Foreskin melanocyte (primary cell): ENCODE measurements at places on chromosomes 2 and 18.

DNA sequence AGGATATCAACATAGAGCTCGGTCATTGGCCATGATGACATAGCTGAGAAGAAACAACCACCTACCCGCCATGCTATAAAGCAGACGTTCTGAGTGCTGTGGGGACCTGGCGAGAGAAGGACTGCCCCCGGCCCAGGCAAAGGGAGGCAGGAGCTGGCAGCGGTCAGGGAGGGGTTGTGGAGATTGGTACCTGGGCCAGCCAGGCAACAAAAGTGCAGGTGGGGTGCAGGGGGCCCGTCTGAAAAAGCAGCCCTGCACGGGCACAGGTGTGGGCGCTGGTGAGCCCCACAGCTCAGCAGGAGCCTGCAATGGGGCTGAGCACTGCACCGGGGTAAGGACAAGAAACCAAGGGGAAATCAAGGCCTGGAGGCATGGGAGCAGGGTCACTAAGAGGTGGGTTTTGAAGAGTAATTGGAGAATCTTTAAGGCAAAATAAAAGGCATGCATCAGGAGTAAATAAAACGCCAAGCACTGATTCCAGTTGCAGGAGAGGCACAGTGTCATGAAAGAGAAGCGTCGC is 464.0 kb downstream of the EIPR1 start:
- no peak for DNase-seq

- no peak for DNase-seq
These were observed 371.1 kb upstream of the ID2 start for GRCh38 chr2:8310557-8311455.

DNA sequence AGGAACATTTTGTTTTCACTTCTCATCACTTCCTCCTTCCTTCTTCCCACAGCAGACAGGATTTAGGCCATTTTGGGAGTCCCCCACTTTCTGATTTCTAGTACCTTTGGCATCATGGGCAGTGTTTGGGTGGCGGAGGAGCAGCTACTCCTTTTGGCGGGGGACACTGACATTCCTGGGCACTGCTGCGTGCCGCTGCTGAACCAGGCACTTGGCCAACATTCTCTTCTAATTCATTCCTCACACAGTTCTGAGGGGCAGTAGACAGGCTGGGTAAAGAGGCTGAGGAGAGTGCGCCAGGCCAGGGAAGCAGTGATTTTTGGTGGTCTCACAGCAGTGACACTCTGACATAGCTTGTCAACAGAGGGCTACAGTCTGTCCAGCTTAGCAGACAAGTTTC is 270.2 kb downstream of the LOXHD1 start:
- DNase-seq: no peak

GRCh38 chr18:31798399-31798798 is 37.7 kb upstream of the SLC25A52 start:
- DNase-seq: no peak

GRCh38 chr2:236813766-236814165 is 244.1 kb downstream of the ACKR3 start:
- no peak for DNase-seq

DNA sequence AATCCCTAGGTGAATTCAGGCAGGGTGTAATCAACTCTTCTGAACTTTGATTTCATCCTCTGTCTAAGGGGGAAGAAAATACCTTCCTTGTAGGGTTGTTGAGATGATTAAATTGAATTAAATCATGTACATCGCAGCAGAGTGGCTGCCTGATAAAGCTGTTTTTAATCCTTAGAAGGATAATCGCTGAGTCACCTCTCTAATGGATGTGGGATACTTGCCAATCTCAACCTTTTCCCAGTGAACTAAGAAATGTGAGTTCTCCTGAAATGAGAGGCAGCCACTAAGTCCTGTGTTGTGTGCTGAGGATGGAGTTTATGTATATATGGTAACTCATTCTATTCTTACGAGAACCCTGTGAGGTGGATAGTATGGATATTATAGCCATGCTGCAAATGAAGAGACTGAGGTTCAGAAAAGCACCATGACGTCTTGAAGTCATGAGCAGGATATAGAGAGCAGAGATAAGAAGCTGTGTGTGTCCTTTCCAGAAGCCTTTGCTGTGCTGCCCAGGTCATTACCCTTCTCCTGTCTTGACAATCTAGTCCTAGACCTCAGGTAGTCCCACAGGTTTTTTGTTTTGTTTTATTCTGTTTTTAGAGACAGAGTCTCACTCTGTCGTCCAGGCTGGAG is 93.3 kb downstream of the HNRNPLL start:
- DNase-seq: no peak

DNA sequence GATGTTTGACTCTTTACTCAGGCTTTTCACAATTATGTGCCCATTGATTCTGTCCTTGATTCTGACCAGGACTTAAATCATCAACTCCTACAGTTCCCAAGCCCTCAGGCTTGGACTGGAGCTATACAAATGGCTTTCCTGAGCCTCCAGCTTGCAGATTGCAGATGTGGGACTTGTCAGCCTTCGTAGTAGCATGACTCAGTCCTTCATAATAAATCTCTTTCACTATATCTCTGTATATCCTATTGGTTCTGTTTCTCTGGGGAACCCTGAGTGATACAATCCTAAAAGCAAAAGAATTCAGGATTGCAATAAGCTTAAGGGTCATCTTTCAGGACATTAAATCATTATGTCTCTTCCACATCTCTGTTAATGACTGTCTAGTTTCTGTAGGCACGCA is 356.6 kb downstream of the RIT2 start:
- DNase-seq: peak; percentile 1

GRCh38 chr2:198698230-198698629 is 759.5 kb downstream of the SATB2 start:
- no peak for DNase-seq

DNA sequence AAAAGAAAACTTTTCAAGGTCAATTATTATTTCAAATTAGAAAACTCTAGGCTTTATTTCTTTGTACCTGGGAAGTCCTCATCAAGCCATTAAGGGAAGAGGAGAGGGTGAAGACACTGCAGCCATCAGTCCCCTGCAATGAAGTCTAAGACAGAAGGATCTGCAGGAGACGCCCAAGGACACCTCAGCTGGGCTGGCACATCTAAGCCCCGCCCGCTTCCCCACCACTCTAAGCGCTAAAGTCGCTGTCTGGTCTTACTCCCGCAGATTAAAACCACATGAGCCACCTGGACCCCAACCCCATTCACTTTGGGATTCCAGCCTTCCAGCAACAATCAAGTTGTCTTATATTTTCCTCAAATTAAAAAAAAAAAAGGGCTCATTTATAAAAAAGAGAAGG is 104.4 kb downstream of the AFF3 start:
- no peak for DNase-seq

DNA sequence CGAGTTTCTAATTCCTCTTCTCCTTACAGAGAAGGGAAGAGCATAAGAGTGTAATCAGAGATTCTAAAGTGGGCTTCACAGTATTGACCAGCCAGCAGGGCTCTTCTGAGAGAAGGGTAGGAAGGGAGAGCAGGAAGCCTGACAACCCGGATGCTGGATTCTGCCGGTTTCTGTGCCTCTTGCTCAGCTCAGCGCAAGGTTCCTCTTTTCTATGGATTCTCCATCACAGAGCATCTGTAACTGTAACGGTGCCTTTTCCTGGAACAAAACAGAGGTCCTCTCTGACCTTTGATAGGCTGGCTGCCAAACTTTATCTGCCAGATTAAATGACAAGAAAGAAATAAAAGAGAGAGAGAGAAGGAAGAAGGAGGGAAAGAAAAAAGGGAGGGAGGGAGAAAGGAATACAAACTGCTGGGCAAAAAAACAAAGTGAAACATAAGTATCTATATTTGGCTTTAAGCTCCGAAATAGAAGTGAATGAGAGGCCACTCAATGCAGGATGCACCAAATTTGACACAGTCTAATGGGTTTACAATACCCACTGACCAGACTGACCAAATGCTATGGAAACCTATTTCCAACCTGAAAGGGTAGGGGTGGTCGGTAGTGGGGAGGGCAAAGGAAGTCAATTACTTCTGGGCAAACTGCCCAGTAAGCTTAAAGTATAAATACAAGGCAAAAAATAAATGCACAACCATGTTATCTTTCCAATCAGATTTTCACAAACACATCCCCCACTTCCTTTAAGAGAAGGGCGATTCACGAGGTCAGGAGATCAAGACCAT is 59.2 kb downstream of the PIEZO2 start:
- DNase-seq: no peak

DNA sequence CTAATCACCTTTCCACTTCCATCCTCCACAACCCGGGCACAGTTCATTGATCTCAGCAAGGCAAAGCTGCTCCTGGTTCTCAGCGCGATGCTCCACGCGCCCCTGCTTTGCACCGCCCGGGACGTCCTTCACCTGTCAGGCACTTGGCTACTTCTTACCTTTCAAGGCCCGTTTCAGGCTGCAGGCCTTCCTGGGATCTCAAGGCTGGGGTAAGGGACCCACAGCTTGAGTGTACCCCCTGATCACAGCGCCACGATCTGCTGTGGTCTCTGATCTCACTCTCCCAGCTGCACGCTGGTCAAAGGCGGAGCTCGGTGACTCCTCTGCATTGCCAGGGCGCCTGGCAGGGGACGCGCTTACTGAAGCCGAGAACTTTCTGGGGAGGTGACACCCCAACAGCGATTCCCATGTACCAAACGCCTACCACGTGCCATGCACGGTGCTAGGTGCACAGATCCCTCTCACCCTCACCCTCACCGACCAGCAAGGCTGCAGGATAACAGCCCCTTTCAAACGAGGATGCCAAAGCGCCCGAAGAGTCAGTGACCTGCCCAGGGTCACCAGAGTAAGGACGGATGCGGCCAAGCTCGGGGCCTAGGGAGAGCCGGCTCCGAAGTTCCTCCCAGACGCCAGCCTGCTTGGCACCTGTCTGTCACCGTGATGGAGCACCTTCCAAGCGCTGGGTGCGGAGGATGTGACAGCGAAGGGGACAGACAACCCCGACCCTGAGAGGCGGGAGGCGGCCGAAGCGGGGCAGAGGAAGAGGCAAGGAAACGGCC is 818 bp downstream of the ITGB1BP1 start:
- no peak for DNase-seq

GRCh38 chr2:13046557-13047165 is 329.9 kb downstream of the TRIB2 start:
- DNase-seq: no peak

GRCh38 chr18:58682429-58683069 is 11.3 kb downstream of the MALT1 start:
- peak; percentile 35 for DNase-seq

DNA sequence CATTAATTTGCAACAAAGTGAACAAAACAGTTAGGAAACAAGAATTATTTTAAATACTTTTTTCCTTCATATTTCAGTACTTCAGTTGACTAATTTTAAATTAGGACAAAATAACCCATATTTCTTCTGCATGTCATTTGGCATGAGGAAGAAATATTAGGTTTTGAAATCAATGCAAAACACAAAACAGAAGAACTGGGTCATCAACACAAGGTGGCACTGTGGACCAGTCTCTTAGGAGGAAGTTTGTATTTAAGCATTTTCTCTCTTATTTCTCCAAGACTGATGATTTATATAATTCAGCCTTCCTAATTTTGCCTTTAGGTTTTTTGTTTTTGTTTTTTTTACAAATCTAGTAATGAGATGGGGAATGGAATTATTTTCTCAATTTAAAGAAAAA is 352.8 kb upstream of the KCNH7 start:
- DNase-seq: peak; percentile 29

- DNase-seq: peak; percentile 89
These were observed 204.0 kb upstream of the ID2 start for GRCh38 chr2:8477552-8478470.
